ENCODE measurements at places on chromosomes 1 and 21. TPM values are rescaled to one million over a fixed set of nuclear protein-coding genes. Genes with fewer than 3 reads are reported as not detected.

The WNT3A gene
- not detected for total RNA-seq

The AGBL4 gene
- total RNA-seq, result not detected

The ANKRD35 gene
- not detected for total RNA-seq

The PGBD5 gene
- total RNA-seq, result 1.3 TPM

The RBBP4 gene
- 160 TPM for total RNA-seq

The ZSWIM5 gene
- not detected for total RNA-seq

The KDF1 gene
- not detected for total RNA-seq

The DMRTB1 gene
- not detected for total RNA-seq

The IL22RA1 gene
- not detected for total RNA-seq

The OR2L8 gene
- total RNA-seq, result not detected

The VANGL1 gene
- total RNA-seq, result 22.4 TPM

The NBPF6 gene
- not detected for total RNA-seq

The OR2M3 gene
- not detected for total RNA-seq

The TRNP1 gene
- total RNA-seq, result 6.5 TPM

The AADACL4 gene
- total RNA-seq, result not detected

The C1orf141 gene
- not detected for total RNA-seq

The AUNIP gene
- 5.9 TPM for total RNA-seq

Measured in SJSA1 (cell line).